KBM-7 (cell line): ENCODE measurements at places on chromosomes 1 and 21.
A peak's percentile ranks its signal among the peaks of the same experiment; 100 is the strongest.

DNA sequence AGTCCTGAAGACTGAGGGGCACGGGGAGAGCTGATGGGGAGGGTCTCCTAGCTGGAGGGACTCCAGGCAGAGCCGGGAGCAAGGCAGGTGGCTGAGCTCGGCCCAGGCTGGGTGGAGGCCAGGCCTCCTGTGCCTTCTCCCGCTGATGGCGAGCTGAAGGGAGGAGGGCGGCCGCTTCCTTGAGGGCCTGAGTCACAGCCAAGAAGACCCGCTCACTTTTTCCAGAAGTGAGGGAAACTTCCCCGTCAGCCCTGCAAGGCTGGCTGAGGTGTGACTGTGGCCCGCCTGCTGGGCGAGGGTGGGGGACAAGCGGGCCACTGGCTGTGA, 1.7 kb upstream of the VWA1 start:
- peak; percentile 39 for DNase-seq

DNA sequence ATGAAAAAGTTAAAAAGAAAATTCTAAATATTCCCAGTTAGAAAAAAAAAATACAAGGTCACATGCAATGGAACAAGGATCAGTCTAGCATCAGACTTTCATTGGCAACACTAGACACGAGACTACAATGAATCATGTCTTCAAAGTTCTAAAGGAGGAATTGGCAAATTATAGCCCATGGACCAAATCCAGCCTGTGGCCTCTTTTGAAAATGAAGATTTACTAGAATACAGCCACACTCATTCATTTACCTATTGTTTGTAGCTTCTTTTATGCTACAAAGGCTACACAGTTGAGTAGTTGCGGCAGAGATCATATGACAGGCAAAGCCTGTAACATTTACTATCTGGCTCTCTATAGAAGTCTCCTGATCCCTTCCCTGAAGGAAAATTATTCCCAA, 71.4 kb downstream of the MRPL39 start:
- DNase-seq, result no peak

DNA sequence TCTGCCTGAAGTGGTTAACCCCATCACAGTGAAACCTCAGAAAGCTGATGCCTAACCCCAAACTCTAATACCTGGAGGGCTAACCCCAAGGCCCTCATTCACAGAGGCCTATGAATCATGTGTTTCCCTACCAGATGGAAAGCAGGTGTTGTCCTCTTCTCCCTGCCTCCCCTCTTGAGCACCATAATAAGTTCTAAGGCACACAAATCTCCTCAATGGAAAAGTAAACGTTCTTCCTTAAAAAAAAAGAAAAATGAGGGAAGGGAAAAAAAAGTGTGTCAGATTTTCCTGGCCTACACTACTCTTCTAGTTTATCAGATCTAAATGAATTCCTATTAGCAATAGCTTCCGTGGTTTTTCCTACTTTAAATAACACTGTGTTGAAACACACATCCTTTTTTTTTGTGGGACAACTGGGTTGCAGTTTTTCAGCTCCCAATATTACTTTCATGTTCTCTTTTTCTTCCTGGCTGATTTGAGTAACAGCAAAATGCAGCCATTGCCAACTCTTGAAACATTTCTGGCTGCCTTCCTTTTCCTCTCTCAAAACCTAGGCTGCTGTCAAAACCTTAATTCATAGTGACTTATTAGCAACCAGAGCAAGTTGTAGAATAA, 43.2 kb downstream of the SLC44A3 start:
- no peak for DNase-seq

GRCh38 chr1:83970114-83970513, 28.8 kb downstream of the TTLL7 start:
- no peak for DNase-seq

- no peak for DNase-seq
These were observed 1660.8 kb downstream of the PLA2G4A start for GRCh38 chr1:188489336-188490112.

GRCh38 chr1:150001415-150001814, 9.1 kb downstream of the OTUD7B start:
- peak; percentile 39 for DNase-seq

- no peak for DNase-seq
These were observed 55.6 kb upstream of the PPP2R5A start for GRCh38 chr1:212229654-212230053.

DNA sequence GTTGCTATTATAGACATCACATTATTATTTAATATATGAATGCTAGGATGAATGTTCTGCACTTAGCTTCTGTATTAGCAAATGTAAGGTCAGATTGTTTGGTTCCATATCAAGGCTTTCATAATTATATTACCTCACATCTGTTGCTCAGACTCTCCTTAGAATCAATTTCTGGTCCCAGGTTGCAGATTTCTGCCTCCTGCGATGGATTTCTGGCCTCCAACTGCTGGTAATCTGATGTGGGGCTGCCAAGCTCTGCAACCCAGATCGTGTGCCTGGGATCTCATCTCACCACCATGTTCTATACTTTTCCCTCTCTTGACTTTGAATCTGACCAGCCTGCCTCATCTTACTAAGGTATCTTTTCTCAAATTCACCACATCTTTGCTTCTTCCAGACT, 25.2 kb downstream of the PLPPR5 start:
- DNase-seq, result no peak

DNA sequence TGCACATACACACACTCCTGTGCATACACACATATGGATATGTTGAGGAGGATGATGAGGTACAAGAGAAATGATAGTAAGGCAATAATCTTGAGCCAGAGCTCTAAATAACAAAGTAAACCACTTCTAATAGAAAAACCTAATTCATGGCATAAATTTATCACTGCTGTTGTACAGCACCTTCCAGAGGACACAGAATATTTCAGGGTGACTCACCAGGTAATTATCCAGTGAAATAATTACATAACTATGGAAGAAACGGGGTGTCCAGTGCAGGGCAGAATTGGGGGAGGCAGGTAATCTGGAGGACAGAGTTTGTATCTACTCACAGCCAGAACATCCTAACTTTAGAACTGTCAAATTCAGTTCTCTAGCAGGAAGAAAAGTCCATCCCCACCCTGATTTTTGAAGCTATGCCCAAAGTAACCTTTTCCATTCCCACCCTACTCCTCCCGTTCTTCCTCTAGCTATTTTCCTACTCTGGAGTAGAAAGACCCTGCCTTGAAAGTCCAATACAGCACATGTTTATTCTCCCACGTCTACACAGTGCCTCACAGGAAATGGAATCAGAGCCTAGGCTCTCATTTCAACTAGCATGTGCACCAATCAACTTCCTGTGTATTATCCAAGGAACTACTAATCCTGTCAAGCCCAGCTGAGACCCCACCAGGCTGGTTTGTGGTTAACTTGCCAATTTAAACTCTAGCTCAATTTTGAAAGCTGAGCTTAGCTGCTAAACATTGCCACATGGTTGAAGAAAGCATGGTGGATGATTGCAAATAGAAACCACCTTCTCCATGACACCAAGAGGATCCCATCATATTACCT, 96.6 kb downstream of the PTPN14 start:
- DNase-seq, result peak; percentile 66

DNA sequence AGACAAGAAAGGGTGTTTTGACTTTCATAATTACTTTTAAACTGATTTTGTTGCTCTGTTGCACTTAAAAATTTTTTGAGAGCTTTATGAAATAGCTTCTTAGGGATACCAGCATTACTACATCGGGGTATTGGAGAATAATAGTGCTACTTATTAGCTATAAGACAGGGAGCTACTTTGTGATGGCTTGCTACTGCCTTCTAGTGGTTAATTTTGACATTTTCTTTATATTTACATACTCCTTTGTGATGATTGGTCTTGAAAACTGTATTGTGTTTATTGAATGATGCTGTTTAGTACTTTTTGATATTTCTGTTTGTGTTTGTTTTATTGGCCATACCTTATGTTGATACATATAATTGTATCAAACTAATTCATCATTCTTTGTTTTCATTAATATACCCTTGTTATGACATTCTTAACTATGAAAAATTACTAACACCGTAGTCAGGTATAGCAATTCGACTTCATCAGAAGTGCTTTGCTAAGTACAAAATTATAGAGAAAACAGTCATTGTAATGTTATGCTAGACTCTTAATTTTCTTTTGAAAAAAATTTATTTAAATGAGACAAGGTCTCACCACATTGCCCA, 85.5 kb downstream of the CLIC4 start:
- DNase-seq, result peak; percentile 77

- no peak for DNase-seq
These were observed 19.5 kb downstream of the USP24 start for GRCh38 chr1:55195521-55196233.

DNA sequence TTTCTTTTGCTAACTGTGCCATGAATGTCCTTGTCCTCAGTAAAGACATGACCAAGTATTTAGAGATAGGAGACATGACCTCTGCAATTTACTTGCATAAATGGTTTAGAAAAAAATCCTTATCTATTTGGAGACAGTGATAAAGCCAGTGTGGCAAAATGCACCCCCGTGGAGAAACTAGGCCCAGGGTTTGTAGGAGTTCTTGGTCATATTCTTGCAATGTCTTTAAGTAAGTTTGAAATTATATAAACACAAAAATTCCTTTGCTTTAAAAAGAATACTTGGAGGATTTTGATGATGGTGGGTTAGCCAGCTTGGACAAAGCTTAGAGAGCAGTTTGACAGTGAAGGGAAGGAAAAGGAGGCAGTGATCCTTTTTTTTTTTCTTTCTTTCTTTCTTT, 101.9 kb upstream of the SLC45A1 start:
- DNase-seq, result no peak

- peak; percentile 94 for DNase-seq
These were observed 156.1 kb downstream of the KIF26B start for GRCh38 chr1:245310571-245311531.

DNA sequence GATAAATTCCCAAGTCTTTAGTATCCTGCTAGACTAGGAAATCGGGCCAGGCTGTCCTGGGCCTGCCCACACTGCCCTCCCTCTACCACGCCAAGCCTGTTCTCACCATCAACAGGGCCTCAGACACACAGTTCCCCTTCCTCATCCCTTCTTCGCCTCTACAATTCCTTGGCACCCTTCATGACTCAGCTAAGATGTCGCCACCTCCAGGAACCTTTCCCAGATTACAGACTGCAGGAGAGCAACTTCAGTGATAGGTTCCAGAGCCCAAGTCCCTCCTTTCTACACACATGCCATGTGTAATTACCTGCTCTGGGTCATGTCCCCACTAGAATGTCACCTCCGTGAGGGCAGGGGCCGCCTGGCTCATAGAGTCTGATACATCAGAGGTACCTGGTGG, 3.3 kb downstream of the RIMS3 start:
- no peak for DNase-seq

DNA sequence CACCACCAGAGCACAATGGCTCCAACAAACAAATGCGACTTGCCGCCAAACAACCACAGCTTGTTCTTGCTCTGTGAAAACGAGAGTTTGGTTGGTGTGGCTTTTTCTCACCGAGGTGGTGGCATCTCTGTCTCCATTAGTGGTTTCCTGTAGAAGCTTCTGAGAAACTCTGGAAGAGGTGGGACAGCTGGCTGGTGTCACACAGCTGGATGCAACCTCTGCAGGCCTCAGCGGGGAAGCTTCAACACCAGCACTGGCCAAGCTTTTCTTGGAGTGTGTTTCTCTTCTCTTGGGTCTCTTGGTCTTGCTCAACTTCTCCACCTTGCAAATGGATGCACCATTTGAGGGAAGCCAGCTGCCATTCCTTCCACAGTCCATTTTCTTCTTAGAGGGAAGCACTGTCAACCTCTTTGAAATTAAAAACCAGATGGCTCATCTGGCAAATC, 124.8 kb downstream of the KCNN3 start:
- DNase-seq, result peak; percentile 66

DNA sequence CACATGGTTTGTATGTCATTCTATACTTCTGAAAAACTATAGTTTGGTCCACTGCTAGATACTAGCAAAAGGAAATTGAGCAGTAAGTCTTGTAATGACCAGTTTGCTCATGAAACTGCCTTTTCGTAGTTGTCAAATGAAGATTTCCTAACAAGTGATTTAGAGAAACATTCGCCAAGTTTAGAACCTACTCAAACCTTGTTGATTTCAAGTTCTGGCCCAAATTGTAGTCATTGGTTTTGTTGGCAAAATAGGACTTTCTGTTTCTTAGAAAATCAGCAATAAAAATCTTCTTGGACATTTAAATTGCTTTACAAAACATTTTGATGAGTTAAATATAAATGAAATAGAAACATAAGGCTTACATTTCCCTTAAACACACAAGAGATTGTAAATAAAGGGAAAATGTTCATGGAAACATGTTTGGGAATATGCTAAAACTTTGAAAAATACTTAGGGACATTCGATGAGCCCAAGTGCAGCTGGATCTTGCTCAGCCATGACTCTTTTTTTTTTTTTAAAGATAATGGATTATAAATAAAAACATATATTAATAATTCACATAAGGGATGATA, 178.5 kb upstream of the LYPLAL1 start:
- no peak for DNase-seq

GRCh38 chr21:45363921-45364467, 41.0 kb upstream of the COL18A1 start:
- no peak for DNase-seq
